NCI-H69 (cell line): ENCODE measurements at places on chromosomes 7 and 10.

DNA sequence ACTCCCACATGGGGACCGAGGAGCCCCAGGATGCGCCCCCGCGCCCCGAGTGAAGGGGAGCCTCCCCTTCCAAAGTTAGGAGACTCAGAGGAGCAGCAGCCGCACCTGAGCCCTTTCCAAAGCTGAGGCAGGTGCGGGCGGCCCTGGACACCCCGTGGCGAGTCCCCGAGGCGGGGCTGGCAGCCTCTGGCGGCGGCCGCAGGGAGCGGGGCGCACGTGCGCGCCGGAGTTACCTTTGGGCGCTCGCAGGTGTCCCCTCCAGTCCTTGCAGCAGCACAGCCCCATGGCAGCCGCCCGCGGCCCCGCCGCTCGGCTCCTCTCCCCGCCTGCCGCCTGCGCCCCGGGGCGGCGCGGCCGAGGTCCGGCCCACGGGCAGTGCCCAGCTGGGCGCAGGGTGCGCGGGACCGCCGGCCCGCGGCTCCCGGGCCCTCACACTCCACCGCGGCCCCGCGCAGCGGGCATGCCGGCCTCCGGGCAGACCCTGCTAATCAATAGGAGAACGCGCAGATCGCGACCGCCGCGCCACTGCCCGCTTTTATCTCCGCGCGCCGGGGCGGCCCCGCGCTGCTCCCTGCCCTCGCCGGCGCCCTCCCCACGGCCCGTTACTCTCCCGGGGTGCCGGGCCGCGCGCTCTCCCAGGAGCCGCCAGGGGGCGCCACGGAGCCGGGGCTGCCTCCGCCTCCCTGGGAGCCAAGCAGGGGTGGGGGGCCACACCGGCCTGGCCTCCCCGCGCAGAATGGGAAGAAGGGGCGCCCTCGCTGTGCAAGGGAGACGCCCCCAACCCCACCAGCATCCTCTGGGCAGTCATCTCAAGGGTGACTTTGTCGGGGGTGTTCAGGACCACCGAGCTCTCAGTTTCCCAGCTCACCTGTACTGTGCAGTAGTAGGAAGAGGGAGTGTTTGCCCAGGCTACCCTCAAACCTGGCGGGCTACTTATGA is 80.8 kb downstream of the ARHGAP22 start:
- DNase-seq = peak; percentile 61

GRCh38 chr10:86711513-86712316 is 43.4 kb downstream of the LDB3 start:
- peak; percentile 57 for DNase-seq

GRCh38 chr10:121532292-121532864 is 65.9 kb downstream of the FGFR2 start:
- DNase-seq = no peak

DNA sequence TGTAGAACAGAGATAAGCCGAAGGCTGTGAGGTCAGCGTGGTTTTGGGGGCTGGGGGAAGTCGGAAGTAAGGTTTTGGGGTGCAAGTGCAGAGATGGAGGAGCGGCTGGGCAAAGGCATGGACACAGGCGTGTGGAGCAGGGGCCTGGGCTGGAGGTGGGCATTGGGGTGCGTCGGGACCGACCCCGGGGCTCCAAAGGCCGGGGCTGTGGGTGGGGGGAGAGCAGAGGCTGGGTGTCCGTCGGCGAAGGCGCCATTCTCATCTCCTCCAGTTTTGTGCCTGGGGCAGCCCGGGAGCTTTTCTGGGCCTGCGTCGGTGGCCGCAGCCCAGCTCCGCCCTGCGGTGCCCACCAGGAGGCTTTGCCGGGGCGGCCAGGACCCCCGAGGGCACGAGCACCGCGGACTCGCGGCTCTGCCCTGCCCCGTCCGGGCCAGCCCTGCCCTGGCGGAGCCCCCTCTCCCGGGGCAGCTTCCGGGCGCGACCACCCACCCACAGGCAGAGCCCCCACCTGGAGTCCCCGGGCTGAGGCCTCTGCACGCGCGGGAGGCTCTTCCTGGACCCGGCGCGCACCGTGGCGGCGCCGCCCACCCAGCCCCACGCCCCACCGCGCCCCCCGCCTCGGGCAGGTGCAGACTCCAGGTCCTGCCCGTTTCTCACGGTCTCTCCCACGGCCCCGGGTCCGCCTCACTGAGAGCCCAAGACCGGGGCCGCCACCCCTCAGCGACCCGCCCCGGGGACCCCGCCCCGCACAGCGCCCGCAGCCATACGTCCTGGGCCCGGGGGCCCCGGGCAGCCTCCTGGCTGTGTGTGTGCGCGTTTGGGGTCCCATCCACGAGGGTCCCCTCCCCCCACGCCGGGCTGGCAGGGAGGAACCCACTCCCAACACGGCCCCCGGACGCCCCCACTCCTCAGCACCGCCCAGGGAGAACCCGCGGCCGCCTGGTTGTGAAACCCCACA is 7.7 kb upstream of the SCART1 start:
- DNase-seq = no peak

DNA sequence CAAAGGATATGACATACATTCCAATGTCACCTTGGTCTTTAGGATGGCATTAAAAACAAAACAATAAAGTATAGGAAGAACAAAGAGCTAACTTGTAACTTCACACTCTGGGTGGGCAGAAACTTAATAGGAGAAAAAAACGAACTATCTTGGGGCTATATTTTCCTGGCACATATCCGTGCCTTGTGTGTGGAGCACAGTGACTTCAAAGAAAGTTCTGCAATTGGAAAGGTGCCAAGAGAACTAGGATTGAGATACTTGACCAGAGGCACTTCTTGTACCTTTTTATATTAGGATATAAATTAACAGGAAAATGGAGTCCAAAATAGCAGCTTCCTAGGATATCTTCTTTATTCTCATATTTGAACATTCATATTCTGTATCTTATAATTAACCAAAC is 148.4 kb downstream of the SEMA3D start:
- no peak for DNase-seq

GRCh38 chr10:93245779-93246178 is 172.1 kb downstream of the CYP26A1 start:
- DNase-seq = peak; percentile 78

DNA sequence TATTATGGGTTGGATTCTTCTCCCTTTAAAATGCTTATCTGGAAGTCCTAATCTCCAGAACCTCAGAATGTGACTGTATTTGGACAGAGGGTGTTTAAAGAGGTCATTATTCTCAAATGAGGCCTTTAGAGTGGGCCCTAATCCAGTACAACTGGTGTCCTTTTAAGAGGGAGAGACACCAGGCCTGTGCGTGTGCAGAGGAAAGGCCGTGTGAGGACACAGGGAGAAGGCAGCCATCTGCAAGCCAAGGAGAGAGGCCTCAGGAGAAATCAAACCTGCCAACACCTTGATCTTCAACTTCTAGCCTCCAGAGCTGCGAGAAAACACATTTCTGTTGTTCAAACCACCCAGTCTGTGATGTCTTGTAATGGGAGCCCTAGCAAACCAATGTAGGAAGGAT is 235.4 kb upstream of the MYO3A start:
- DNase-seq = no peak

- peak; percentile 74 for DNase-seq
These were observed 19.8 kb upstream of the COL1A2 start for GRCh38 chr7:94374721-94375566.

- DNase-seq = peak; percentile 85
These were observed 84.9 kb upstream of the ADRB1 start for GRCh38 chr10:113958631-113959382.

DNA sequence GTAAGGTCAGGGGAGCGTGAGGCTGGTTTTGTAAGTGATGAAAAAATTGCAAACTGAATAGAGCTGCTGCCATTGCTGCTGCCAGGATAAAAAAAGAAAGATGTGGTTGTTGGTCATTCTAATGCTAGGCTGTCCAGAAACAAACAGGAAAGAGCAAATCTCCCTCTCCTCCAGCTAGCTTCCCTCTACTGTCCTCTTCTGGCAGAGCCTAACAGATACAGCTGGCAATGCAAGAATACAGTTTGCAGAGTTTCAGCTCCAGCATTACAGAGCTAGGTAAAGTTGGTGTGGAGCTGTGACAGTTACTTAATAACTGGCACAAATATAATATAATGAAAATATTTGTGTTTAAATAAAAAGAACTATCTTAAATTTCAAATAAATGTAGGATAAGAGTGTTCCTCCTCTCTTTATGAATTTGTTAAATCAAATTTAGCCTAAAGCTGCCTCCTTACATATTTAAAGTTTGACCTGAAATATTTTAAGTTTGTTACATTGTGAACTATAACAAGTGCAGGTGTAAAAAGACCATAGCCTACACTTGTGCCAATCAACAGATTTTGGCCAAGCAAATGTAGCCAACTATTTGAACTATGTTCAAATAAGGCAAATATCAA is 407.7 kb downstream of the SH2D4B start:
- DNase-seq = no peak

GRCh38 chr10:82390866-82391658 is 516.1 kb downstream of the NRG3 start:
- DNase-seq = peak; percentile 37

GRCh38 chr10:119020627-119020946 is 8.9 kb upstream of the NANOS1 start:
- no peak for DNase-seq

DNA sequence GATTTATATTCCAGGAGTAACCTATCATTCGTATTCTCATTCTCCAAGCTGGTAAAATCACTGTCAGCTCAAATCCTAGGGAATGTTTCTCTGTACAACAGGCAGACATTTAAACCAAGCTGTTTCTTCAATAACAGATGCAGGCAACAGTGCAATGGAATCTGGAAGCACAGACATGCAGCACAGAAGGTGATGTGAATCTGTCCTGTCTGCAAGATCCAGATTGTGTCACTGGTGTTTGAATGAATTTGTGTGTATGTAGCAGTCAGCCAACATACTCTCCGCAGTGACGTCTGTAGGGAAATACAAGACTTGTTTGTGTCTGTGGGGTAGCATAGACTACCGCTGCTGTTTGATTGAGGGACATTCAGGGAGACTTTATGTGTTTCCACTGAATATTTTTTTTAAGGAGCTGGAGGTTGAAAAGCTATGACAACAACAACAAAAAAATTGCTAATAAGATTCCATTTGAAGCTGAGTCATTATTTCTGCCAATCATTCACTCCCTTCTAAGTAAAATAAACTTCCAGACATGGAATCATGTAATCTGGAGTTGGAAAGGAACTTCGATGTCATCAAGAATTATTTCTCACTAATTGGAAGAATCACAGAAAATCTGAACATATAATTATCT is 122.9 kb upstream of the MYO3A start:
- DNase-seq = peak; percentile 26

GRCh38 chr10:116683166-116683565 is 59.2 kb downstream of the HSPA12A start:
- no peak for DNase-seq

GRCh38 chr10:111030042-111030750 is 46.6 kb upstream of the ADRA2A start:
- no peak for DNase-seq

GRCh38 chr10:69353977-69354635 is 62.6 kb downstream of the TACR2 start:
- DNase-seq = no peak

GRCh38 chr7:157752832-157753291 is 416.1 kb downstream of the DNAJB6 start:
- no peak for DNase-seq

DNA sequence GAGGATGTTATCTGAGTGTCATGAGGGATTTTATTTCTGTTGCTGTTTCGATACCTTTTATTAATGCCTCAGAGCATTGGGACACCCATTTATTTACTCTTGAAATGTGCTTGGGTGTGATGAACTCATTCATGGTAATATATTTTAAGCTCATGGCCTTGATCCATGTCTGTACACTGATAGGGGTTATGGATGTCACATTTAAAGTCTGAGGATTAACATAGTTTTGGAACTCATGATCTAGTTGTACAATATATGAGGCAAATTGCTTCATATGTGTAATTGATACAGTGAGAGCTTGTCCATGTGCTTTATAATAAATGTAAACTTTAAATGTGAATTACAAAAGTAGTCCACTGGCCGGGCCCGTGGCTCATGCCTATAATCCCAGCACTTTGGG is 23.0 kb upstream of the ZRANB1 start:
- no peak for DNase-seq

DNA sequence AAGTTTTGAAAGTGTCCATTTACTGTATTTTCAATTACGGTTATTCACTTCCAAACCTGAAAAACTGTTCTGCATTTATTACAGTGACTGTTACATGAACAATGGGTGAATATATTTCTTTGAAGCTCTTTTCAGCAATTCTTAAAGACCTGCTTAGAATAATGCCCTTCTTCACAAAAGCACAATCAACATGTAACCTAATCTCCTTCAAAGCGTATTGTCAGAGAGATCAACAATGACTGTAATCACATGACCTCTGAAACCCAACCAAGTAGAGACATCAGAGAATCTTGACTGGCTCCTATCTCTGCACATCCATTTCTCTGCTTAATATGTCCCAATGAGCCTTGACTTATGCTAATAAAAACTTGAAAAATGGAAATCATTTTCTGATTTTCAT is 126.7 kb downstream of the NRCAM start:
- DNase-seq = peak; percentile 55

DNA sequence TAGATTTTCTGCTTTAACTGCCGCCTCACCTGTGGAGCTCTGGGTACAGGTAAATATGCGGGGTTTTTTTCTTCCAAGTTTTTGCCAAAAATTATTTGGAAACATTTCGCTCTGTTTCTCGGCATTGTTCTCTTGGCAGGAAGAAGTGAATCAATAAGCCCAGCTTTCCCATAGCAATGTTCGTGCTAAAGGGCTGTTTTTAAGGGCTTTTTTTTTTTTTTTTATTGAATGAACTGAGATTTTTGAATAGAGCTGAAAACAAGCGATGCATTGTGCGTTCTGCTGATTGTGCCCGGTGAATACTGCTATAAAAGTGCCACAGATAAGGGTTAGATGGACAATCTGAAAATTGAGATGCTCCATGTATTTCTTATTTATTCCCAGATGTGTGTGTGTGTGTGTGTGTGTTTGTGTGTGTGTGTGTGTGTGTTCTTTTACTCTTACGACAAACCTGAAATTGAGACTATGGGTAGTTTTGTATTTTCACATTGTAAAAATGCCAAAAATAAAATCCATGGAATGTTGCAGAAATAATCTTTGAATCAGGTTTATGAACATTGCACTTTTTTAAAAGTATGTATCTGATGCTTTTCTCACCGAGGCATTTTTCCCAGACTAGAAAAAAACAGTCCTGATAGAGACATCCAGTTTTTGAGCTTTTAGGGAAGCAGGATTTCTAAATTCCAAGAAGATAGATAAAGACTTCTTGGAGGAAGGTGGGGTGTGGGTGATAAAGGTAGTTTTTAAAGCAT is 30.5 kb downstream of the KIAA1217 start:
- no peak for DNase-seq

DNA sequence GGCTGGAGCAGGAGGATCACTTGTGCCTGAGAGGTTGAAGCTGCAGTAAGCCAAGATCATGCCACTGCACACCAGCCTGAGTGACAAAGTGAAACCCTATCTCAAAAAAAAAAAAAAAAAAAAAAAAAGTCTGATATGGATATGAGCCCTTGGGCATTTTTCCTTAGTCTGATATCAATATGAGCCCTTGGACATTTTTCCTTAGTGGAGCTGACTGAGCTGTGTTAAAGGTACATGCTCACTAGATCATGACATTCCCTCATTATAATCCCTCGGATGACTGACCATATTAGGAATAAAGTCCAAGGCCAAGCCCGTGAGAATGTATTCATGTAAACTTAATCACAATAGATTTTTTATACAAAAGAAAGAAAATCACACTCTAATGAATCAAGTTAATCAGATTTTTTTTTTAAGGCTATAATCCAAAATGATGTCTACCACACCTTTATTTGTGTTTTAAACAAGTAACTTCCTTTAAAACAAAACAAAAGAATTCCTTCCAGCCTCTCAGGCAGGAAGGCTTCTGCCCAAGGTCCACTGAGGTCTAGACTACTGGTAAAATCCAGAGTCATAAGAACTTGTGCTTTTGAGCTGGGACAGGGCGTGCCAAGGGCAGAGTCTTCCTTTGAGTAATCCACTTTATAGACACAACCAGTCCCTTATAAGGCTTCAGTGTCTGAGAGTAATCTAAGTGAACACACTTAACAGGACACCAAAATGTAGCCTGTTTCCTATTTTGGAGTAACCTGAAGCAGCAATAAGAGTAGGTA is 5.5 kb downstream of the PPA1 start:
- no peak for DNase-seq
